ENCODE measurements at places on chromosomes 5 and 9. TPM values are rescaled to one million over a fixed set of nuclear protein-coding genes. Genes with fewer than 3 reads are reported as not detected.

PRDM9 gene
- total RNA-seq = not detected

DNA sequence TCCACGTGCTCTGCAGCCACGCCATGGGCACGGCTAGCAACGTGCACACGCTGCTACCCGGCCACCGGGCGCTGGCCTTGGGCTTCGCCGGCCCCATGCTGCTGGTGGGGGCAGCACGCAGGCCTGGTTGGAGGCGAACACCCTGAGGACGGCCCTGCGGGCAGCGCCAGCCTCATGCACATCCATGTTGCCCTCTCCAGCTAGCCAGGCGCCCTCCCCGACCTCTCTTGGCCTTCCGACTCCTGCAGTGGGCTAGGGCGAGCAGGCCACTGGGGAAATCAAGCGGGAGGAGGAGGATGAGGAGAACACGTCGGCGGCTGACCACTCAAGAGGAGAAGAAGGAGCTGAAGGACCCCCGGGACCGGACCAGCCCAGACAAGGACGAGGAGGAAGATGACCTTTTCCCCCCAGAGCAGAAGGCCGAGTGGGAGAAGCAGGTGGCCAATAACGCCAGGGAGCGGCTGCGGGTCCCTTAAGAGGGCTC is 73.3 kb downstream of the INSL6 start:
- peak; percentile 62 for DNase-seq

ADAMTSL1 gene
- total RNA-seq = 6.5 TPM

ADGRD2 gene
- not detected for total RNA-seq

C9orf50 gene
- total RNA-seq = not detected

GRCh38 chr5:95241635-95242034 is 43.3 kb downstream of the MCTP1 start:
- DNase-seq = no peak

DNA sequence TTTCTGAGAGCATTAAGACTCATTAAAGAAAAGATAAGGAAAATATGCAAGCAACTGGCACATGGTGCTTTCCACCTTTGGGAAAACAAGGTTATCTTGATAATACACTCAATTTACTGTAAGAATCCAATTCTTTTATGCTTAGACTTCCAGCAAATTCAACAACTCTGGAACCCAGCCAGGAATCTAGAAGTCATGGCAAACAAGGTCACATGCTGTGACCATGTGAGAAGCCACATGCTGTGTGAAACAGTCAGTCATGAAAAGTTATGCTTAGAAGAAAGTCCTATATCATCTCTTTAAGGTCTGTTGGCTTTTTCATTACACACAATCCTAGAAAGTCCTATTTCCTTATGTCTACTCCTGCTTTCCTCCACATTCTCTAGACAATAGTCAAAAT is 581.8 kb upstream of the C9orf72 start:
- no peak for DNase-seq

- DNase-seq = no peak
Observed at GRCh38 chr5:177176175-177176711, 42.7 kb downstream of the NSD1 start.

DNA sequence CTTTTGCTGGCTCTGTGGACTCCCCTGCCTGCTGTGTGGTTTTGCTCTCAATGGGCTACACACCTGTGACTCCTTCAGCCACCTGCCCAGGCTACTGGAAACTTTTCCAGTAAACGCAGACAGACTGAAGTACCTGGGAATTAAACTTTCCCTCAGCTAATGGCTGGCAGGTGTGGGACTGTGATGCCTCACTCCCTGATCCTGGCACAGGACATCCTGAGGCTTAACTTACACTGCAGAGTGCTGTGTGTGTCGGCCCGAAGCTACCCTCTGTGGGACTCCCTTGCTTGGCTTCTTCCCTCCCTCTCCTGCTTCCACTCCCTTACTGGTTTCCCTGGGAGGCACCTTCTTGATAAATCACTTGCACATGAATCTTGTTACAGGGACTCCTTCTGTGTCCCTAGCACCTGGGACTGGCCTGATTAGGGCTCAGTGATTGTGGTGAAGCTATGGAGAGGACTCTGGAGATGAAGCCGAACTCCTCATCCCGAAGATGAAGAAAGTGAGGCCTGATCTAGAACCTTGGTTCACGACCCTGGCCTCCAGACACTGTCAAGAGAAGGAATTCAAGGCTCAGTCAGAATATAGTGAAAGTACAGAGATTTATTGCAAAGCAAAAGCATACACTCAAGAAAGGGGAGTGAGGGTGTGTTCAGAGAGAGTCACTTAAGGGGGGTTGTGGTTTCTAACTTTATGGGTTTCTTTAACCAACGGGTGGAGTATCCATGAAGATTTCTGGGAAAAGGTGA is 113.4 kb upstream of the ALDH1B1 start:
- no peak for DNase-seq

DNA sequence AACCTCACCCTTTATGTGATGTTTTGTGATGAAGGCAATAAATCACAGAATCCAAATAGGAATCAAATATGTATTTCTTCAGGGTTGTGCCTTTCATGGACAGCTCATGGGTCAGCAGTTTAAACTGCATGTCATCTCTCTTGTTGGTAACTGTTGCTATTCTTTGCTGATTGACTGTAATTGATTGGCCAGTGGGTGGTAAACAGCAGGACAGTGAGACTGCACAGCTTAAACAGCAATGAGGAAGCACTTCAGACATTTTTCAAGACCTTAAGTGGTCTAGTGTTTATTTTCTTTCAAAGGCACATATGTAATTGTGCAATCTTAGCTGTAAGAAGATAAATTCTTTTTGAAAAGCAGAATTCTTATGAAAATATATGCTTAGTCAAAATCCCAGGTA is 260.5 kb downstream of the COX7C start:
- DNase-seq = no peak

FAM169A gene
- 3.3 TPM for total RNA-seq
